Bronchial epithelial cell (primary cell): ENCODE measurements at places on chromosomes 11 and 22. TPM values are rescaled to one million over a fixed set of nuclear protein-coding genes. Genes with fewer than 3 reads are reported as not detected.

Gene FGF4
- total RNA-seq = not detected in 2 replicates

Gene VSTM5
- 0.51 and 0.79 TPM in 2 replicates for total RNA-seq

Gene OR5A1
- not detected in 2 replicates for total RNA-seq

Gene IL17REL
- total RNA-seq = not detected in 2 replicates

Gene ASCL2
- total RNA-seq = 0.79 and 2.4 TPM in 2 replicates

Gene GAL3ST1
- 0.13 and 0.26 TPM in 2 replicates for total RNA-seq

Gene OSM
- not detected in 2 replicates for total RNA-seq

Gene C11orf52
- 0.26 and 2.3 TPM in 2 replicates for total RNA-seq

Gene MYBPC3
- total RNA-seq = under 0.01 TPM in 1 of 2 replicates, not detected in the other

GRCh38 chr11:116563712-116564047 lies 209.1 kb downstream of the BUD13 start:
- DNase-seq = no peak

DNA sequence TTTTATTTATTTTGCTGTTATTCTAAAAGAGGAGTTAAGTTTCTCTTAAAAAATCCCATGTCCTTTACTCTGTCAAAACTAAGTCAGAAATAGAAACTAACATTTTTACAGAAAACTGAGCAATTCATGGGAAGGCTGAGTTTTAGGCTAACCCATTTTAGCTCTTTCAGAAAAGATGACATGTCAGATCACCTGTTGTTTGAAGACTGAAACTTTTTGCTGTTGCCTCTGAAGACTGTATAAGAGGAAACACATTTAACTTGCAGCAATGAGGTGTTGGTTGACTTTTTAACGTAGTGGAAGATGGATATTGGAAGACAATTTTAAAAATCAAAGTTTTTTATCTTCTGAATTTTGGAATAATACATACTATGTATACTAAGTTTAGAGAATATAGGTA lies 115.4 kb downstream of the METTL15 start:
- no peak for DNase-seq

- no peak for DNase-seq
Observed at GRCh38 chr11:29336727-29337575, 679.9 kb downstream of the KCNA4 start.

DNA sequence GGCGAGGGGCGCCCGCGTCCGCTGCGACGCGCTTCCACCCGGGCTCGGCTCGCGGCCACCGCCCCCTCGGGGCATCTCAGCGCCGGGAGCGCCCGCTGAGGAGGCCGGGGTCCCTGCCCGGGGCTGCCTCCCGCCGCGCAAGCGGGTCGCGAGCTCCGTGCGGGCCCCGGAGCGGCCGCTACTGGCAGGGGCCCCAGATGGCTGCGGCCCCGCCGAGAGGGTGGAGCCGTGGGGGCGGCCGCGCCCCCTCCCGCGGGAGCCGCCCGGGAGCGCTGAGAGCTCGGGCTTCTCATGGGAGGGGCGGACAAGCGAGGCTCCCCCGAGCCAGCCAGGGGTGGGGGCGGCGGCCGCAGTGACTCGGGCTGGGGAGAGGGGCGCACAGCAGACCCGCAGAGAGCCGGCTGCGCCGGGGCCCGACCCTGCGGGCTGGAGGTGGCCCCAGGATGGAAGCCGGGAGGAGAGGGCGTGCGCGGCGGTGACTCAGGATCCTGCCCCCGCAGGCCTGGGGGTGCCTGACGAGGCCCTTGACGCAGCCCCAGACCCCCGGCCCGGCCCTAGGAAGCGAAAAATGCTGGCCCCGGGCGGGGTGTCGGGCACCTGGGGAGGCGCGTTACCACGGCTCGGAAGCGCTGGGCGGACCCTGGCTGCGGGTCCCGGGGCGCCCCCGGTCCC lies 603 bp upstream of the ZFTA start:
- DNase-seq = peak; percentile 29

DNA sequence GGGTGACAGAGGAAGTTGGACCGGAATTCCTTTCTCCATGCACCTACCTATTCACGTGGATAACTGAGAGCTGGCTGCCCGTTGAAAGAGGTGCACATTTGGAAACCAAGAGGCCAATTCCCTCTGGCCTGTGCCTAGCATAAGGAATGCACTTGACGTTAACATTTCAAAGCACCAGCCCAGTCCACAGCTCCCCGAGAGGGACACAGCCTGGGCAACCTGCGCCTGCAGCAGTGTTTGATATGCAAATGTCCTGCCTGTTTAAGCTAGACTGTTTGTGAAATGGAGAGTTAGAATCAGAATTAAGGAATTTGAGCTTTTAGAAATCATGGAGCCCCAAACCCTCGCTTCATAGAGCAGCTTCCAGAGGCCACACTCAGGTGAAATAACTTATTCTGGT lies 126.1 kb downstream of the DSCAML1 start:
- DNase-seq = no peak

GRCh38 chr11:19337779-19338178 lies 97.0 kb upstream of the E2F8 start:
- DNase-seq = no peak

- peak; percentile 88 for DNase-seq
Observed at GRCh38 chr22:35921777-35922176, 106.8 kb downstream of the RBFOX2 start.

GRCh38 chr11:35836205-35836604 lies 107.7 kb upstream of the LDLRAD3 start:
- DNase-seq = no peak

DNA sequence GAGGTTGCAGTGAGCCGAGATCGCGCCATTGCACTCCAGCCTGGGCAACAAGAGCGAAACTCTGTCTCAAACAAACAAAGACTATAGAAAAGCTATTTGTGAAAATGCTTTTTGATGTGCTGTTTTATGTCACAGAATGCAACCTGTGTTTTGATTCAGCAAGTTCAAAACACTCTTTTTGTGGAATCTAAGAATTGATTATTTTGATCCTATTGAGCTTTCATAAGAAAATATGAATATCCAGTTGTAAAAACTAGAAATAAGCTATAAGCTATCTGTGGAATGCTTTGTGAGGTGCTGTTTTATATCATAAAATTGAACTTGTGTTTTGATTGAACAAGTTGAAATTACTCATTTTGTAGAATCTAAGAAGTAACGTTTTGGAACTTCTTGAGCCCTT lies 110.7 kb upstream of the VPREB1 start:
- DNase-seq = no peak

- DNase-seq = no peak
Observed at GRCh38 chr11:72160319-72160718, 24.8 kb downstream of the FOLR3 start.

GRCh38 chr11:69287968-69288882 lies 5.7 kb upstream of the MYEOV start:
- DNase-seq = no peak

- DNase-seq = no peak
Observed at GRCh38 chr11:44466531-44467205, 98.8 kb upstream of the CD82 start.

DNA sequence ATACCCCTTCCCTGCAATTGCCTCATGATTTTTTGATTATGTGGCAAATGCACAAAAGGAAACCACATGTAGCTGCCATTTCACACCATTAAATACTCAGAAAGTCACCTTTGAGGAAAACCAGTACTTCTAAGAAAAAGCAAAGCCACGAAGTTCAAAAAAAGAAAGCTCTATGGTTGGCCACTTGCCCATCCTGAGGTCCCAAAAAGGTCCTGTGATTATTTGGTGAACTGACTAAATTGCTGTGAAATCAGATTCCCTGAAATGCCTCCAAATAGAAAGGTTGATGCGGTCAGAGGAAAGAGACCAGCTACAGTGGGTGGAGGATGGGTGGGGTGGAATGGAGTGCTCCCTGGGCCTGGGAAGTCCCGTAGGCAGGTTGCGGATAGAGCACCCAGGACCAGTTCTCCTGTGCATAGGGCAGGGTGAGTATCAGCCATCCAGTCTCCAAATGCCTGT lies 26.9 kb downstream of the MRPL16 start:
- no peak for DNase-seq

DNA sequence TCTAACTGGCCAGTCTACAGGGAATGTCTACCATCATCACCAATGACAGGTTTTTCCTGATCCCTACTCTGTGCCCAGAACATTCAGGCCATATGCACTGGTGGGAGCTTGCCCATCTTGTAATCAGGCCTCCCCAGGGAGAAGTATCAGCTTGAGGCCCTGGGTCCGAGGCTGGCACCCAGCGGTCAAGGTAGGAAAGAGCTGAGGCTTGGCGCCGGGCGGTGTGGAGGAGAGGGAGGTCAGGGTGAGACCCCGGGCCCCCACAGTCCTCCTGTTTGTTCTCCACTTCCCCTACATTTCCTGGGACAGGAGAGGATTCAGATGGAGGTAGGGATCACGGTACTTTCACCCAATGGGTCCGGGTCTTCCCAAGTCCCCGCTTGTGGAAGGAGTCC lies 15.5 kb downstream of the TSKU start:
- DNase-seq = no peak

DNA sequence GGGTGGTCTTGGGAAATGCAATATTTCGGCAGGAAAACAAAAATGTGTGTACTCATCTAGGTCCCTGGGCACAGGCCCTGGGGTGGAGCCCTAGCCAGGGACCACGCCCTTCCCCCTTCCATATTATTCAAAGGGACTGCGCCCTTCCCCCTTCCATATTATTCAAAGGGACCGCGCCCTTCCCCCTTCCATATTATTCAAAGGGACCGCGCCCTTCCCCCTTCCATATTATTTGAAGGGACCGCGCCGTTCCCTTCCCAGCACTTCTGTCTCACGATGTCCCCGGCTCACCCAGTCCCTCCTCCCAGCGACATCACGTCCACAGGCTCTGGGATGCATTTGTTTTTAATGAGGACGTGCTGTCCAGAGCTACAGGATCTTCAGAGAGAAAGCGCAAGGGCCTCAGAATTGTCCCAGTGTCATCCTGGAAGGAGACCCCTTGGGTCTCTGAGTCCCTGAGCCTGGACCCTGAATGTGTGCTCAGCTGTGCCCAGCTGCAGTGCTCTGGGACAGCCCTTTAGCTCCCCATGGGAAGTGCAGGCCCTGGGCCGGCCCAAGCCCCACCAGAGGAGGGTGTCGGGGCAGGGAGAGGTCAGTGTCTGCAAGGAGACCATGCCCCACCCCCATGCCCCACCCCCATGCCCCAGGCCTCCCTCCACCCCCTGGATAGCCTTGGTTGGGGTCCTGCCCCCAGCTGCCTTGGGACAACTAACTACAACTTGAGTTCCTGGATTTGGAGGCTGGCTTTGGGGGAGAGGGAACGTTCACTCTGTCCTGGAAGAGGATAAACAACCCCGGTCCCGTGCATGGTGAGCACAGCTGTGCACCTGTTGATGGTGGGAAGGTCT lies 810.0 kb downstream of the BRD1 start:
- no peak for DNase-seq

DNA sequence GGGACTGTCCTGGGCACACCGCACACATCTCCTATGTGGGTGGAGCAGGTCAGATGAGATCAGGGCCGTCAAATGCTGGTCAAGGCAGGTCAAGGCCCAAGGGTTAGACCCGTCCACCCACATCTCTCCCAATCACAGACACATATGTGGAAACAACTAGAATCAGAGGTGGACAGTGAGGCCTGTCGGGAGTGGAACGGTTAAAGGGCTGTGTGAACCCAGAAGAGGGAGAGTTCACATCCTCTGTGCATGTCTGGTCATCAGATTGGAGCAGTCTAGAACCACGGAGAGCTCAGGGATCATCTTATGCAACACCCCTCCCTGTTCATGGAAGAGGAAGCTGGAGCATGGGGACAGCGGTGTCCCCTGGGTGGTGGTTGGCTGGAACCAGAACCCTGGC lies 5.9 kb downstream of the ARL2 start:
- no peak for DNase-seq

GRCh38 chr11:71242391-71242790 lies 10.0 kb downstream of the SHANK2 start:
- DNase-seq = no peak

- DNase-seq = peak; percentile 87
Observed at GRCh38 chr11:96149743-96150555, 193.0 kb downstream of the MAML2 start.

DNA sequence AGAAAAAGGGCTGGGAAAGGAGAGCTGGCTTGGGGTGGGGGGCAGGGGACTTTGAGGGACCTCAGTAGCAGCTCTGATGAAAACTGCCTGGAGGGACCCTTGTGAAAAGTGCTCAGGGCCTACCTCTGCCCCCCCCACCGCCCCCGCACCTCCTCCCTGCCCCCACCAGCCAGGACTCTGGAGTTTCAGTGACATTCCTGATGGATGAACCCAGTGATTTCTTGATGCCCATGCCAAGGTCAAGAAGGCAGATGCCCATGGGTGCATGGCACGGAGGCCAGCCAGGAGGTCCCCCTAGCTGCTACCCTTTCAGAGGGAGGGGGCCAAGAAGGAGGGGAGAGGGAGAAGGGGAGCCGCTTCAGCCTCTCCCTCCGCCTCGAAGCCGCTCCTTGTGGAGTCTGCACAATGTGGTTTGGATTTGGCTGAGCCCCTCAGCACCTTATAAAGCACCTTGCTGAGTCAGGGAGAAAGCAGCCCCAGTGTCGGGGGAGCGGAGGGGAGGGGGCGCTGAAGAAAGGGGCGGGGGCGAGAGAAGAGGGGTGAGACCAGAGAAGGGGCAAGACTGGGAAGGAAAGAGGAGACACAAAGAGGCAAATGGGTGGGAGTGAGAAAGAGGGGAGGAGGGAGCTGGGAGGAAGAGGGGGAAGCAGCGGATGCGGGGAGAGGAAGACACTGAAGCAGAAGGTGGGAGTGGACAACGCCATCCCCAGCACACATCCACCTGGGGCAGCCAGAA lies 2.1 kb upstream of the CLCF1 start:
- no peak for DNase-seq

DNA sequence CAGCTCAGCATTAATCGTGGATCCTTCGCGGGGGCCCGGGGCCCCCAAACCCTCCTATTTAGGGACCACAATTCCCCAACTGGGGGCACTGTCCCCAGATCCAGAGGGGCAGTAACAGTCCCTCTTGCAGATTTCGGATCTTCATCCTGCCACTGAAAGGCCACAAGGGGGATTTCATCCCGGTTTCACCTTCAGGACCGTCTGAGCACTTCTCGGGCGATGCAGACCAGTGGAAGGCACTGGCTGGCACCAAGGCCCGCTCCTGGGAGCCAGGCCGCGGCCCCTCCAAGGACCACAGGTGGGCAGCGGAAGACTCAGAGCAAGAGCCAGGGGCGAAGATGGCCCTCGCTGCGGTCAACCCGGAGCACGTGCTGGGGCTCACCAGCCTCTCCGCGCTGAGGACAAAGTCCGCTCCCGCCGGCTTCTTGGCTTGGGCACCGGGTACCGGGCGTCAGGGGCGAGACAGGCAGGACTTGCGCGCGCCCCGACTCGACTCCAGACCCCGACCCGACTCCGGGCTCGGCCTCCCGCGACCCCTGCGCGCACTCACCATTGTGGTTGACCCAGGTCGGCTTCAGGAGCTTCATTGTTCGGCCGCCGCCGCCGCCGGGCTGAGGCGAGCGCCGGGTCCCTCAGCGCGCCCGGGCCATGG lies 517 bp downstream of the HIRA start:
- DNase-seq = peak; percentile 18

- DNase-seq = no peak
Observed at GRCh38 chr11:67614730-67615714, 8.3 kb downstream of the NDUFV1 start.

GRCh38 chr11:58575377-58576020 lies at the start of gene LPXN:
Gene LPXN (minus strand): TSS chr11:58575856. CDS start chr11:58575772, 84 bp downstream.
- peak; percentile 76 for DNase-seq

GRCh38 chr11:102780491-102780918 lies at the start of gene MMP10:
Gene MMP10 (minus strand): TSS chr11:102780628. CDS start chr11:102780591, 37 bp downstream.
- peak; percentile 98 for DNase-seq
